ENCODE measurements at places on chromosomes 3 and 15.

- DNase-seq = no peak
Observed at GRCh38 chr3:195899701-195900435, 8.5 kb downstream of the TNK2 start.

DNA sequence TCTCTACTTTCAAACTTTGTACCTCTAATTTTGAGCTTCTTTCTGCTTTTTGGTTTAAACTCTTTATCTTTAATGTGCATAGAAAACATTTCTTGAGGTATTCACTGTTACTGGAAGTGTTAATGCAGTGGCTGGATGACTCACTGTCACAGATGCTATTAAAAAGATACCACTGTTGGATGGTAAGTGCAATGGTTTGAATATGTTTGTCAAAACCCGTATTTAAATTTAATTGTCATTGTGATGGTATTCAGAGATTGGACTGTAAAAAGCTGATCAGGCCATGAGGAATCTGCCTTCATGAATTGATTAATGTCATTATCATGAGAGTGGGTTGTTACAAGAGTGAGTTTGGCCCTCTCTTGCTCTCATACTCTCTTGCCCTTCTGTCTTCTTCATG is 70.6 kb downstream of the AP4E1 start:
- DNase-seq = no peak

- DNase-seq = no peak
Observed at GRCh38 chr15:51069983-51070382, 24.7 kb downstream of the TNFAIP8L3 start.

DNA sequence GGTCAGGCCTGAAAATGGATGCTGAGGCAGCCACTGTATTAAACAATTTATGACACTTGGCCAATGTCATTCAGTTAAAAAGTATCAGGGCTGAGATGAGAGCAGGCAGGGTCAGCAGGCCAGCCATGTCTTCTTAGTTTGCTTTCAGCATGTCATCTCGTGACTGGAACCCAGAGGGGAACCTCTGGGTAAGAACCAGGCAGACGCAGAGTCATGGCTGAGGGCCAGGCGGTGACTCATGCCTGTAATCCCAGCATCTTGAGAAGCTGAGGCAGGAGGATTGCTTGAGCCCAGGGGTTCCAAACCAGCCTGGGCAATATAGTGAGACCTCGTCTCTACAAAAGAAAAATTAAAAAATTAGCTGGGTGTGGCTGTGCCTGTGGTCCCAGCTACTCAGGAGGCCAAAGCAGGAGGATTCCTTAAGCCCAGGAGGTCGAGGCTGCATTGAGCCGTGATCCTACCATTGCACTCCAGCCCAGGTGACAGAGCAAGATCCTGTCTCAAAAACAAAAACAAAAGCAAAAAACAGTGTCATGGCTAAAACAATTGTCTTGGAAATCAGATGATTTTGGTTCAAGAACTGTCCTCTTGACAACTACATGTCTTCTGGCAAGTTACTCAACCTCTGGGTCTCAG is 11.7 kb downstream of the BCL2L10 start:
- no peak for DNase-seq

DNA sequence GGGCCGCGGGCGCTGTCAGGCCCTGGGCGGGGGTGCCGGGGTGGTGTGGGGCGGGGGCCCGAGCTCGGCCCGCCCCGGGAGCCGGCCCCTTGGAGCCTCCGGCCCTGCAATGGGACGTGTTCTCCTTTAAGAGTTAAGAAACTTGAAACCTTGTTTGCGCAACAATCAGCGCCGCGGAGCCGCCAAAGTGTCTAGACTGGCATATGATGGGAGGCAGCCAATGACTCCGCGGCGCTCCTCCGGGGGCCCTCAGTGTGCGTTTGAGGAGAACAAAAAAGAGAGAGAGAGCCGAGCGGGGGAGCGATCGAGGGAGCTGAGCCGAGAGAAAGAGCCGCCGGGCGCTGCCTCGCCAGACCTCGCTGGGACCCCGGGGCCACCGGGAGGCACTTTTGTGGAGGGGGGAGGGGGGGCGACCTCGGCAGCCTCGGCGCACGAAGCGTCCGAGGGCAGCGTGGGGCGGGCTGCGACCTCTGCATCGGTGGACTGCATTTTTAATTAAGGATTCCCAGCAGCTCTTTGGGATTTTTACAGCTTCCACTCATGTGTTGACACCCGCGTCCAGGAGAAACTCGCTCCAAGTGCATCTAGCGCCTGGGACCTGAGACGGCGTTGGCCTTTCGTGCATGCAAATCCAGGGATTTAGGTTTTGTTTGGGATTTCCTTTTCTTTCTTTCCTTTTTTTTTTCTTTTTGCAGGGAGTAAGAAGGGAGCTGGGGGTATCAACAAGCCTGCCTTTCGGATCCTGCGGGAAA is at the start of gene SMAD6:
Gene SMAD6 (plus strand): TSS at position 202 of the 752 bp plus-strand sequence. CDS start 1,023 bp downstream, outside the sequence.
- DNase-seq = peak; percentile 71

GRCh38 chr3:20101041-20101440 is 60.8 kb downstream of the KAT2B start:
- DNase-seq = no peak

DNA sequence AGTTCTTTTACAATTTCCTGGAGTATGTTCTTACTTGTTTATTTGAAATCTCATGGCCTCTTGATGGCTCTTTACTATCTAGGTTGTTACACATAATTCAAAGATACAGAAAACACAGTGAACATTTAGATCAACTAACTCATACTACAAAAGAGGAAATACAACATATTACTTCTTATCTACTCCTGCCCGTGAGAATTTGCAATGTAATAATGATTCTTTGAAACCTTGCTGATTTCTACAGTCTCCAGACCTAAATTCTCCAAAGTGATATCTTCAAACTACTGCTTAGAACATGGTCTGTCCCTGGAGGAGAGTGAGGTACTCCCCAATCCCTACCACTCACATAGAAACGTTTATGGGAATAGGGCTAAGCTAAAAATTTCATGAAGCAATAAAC is 29.9 kb upstream of the GOLGA8B start:
- DNase-seq = no peak

DNA sequence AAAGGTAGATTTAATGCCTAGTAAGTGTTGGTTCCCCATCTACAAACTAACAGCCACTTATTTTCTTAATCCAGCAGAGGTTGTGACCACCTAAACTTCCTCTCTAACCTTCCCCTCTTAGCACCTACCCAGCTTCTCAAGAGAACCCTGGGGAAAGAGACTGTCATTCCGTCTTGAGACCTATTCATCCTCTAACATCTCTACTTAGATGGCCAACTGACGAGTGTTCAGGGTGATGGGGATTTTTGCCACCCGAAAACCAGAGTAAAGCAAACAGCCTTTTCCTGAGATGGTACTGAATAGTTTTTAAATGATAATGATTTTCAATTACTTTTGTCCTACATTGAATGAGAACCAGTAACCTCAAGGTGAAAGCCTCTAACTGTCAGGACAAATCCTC is 9.3 kb upstream of the GBE1 start:
- no peak for DNase-seq

DNA sequence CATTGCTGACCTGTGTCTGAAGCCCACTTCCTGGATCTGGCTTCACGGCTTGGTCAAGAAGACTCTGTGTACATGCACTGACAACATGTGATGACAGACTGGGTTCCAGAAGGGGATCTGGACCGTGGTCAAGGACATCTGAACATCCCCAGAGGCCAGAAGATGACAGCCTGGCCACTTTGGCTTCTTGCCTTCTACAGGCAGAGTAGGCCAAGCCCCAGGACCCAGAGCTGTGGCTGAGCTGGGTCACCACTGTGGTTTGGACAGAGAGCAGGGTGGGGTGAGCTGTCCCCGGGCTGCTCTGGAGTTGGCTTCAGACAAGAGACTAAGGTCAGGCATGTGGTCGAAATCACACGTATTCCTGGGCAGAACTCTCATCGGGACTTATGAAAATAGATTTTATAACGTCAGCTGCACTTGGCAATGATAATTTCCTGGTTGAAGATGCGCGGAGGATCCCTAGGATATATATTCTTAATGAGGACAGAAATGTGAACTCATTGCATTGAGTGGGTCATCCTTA is 114.1 kb upstream of the FRMD4B start:
- no peak for DNase-seq

DNA sequence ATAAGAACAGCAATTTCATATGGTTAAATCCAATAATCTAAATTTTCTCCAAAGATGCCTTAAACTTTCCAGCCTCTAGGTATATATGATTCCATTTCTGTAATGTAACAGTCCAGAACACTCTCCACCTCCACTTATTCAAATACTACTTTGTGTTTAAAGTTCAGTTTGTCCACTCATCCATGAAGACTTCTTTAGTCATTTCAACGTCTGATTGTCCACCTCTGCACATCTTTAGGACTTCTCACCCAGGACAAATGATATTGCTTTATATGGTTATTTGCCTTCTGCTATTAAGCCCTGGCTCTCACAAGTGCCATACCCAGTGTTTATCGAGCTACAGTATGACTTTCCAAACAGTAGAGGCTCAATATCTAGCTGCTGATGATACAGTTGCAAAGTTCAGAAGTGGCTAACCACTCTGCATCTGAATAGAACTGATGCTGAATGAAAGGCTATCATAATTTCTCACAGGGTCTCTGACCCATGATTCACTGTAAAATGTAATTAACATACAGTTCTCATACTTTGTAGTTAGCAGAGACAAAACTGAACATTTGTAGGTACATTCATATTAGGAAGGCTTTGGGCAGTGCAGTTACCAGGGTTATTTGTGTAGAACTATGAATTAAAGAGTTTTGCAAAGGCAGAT is 93.7 kb upstream of the MBNL1 start:
- DNase-seq = no peak

- no peak for DNase-seq
Observed at GRCh38 chr3:78726545-78726944, 1041.3 kb downstream of the ROBO1 start.

GRCh38 chr3:78641703-78642102 is 1126.1 kb downstream of the ROBO1 start:
- DNase-seq = no peak

DNA sequence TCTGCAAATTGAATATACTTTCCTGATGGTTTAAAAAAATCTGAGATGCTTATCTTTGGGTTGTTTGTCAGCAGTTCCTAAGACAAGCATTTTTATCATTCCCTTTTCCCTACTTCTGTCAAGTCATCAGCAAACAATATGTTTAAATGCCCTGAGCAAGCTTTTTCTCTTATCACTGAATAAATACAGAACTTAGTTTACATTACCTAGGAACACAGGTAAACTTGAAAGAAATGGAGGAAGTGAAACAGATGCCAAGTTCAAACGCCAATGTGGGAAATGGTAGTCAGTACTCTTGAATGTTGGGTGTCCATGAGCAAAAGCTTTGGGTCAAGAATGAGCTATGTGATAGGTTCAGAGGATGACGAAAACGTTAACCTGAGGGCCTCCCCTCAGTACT is 17.2 kb upstream of the TCAIM start:
- DNase-seq = no peak

- DNase-seq = no peak
Observed at GRCh38 chr3:179837374-179837773, 184.5 kb downstream of the USP13 start.

DNA sequence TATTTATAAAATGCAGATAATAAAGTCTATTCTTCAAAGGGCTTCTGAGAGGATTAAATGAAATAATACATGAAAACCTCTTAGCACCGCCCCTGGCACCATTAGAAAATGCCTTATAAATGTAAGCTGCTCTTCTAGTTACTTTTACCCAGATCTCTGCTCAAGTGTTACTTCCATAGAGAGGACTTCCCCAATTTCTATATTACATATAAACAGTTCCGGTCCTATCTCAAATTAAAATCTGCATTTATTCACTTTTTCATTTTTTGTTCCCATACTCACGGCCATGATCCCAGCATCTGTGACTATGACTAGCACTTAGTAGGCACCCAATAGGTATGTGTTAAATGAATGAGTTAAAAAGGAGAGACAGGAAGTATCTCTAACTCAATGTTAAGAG is 890.9 kb upstream of the CFAP20DC start:
- no peak for DNase-seq

DNA sequence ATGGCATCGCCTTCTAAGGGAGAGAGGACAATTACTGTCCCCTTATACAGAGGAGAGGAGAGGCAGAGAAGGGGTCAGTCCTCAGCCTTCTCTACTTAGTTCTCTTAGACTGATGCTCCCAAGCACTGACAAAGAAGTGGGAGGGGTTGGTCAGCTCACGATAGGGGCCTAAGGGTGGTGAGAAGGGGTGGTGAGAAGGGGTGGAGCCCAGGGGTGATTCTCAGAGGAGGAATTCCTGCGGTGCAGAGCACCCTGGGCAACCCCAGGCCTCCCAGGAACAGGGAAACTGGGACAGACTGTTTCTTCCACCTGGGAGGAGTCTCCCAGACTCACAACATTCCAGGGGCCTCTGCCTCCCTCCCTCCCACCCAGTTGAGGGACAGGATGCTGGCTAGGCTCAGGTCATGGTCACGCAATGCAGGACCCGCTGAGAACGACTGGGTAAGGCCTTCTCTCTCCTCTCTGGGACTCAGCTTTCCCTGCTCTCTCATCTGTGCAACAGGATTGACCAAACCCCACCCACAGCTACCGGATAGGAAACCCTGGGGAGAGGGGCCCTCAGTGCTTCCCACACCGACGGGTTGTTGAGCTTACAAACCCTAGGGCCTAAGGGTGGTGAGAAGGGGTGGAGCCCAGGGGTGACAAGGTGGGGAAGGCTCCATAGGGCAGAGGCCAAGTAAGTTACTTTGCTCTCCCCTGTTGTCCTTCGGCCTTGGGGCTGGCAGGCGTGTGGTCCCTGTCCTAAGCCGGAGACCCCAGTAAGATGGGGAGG is 1.5 kb downstream of the TPRA1 start:
- no peak for DNase-seq

DNA sequence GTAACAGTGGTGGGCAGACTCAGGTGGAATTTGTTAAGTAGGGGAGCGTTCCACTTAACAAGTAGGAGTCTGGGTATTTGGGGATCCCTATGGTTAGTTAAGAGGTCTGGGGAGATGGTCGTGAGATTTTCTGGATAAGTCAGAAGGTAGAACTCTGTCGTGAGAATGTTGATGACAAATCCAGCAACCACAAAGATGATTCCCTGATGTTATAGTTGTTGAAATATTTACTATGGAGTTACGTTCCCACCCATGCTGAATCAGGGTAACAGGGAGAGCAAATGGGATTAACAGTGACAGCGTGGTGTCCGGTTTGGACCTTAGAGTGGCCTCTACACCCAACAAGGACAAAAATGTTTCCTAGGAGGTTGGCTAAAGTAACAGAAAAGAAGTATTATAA is 110.8 kb downstream of the MFSD1 start:
- DNase-seq = no peak

DNA sequence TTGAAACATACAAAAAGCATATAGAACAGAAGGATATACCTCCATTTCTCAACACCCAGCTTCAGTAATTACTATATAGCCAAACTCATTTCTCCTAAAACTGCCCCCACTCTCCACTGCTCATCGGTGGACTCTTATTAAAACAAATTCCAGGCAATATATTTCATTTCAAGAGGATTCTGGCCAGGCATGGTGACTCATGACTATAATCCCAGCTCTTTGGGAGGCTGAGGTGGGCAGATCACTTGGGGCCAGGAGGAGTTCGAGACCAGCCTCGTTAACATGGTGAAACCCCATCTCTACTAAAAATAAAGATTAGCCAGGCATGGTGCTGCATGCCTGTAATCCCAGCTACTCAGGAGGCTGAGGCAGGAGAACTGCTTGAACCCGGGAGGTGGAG is 40.9 kb downstream of the SNX4 start:
- DNase-seq = no peak

- no peak for DNase-seq
Observed at GRCh38 chr15:57708047-57708446, 1.5 kb downstream of the POLR2M start.

Measured in NCI-H1417 treated with DMSO at 0.1 percent for 48 hours (cell line).